Stimulated activated CD4-positive, alpha-beta T cell treated with anti-CD3 and anti-CD28 coated beads, Interleukin-1b, Interleukin-23, amount 100 ng/mL, for 1 hour (primary cell): ENCODE measurements at places on chromosomes 6 and 20.

GRCh38 chr20:39897058-39897457 lies 792.0 kb downstream of the MAFB start:
- DNase-seq: no peak

DNA sequence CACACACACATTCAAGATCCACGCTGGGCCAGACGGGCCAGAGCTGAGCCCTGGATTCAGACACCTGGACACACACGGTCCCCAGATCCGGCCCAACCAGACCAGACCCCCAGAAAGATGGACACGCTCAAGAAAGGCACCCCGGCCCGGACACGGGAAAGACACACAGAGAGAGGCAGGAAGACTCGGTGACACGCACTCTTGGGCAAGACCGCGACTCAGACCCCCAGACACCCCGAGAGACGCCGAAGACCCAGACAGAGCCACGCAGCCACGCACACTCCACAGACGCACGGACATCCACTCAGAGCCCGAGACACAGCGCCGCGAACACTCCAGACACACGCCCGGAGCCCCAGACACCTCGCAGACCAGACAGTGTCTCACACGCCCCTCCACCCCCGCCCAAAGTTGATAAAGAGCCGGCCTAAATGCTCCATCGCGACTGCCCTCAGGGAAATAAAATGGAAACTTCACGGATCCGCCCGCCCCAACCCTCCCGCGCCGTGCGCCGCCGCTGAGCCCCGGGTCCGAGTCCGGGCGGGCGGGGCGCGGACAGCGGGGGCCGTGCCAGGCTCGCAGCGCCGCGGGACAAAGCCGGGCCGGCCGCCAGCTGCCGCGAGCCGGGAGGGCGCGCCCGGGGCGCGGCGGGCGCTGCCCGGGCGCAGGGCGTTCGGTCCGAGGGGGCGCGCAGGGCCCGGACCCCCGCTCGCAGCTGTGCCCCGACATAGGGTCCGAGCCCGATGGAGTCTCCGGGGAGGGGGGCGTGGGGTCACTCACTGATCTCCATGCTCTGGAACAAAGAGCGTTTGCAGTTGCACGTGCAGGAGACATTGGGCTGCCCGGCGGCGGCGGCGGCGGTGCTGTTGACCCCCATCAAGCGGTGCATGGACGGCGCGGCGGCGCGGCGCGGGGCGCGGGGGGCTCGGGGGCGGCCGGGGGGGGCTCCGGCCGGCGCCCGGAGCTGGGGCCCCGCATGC lies 831 bp downstream of the PMEPA1 start:
- peak; percentile 22 for DNase-seq

DNA sequence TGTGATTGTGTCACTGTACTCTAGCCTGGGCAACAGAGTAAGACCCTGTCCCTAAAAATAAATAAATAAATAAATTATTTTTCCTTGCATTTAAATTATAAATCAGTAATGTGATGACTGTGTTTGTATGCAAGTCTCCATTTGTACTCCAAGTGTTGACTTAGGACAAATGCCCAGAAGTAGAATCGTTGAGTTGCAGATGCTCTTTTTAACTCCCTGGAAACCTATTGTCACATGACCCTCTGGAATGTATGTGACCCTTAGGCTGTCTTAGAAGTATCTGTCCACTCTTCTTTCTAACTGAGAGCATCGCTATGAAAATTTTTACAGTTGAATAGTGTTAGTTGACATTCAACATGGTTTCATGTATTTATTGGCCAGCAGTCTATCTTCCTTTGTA lies 18.8 kb downstream of the OR2A4 start:
- no peak for DNase-seq

GRCh38 chr20:62908971-62909791 lies 17.1 kb downstream of the DIDO1 start:
- DNase-seq: no peak

GRCh38 chr6:92864966-92865555 lies 554.3 kb downstream of the EPHA7 start:
- DNase-seq: no peak
